ENCODE measurements at places on chromosomes 7 and 10.

- no peak for DNase-seq
Measured at GRCh38 chr7:37446371-37446770, 2.3 kb downstream of the ELMO1 start.

GRCh38 chr10:86415116-86415515 lies 48.5 kb upstream of the GRID1 start:
- DNase-seq = no peak

GRCh38 chr7:6438427-6438826 lies 9.3 kb downstream of the DAGLB start:
- no peak for DNase-seq

DNA sequence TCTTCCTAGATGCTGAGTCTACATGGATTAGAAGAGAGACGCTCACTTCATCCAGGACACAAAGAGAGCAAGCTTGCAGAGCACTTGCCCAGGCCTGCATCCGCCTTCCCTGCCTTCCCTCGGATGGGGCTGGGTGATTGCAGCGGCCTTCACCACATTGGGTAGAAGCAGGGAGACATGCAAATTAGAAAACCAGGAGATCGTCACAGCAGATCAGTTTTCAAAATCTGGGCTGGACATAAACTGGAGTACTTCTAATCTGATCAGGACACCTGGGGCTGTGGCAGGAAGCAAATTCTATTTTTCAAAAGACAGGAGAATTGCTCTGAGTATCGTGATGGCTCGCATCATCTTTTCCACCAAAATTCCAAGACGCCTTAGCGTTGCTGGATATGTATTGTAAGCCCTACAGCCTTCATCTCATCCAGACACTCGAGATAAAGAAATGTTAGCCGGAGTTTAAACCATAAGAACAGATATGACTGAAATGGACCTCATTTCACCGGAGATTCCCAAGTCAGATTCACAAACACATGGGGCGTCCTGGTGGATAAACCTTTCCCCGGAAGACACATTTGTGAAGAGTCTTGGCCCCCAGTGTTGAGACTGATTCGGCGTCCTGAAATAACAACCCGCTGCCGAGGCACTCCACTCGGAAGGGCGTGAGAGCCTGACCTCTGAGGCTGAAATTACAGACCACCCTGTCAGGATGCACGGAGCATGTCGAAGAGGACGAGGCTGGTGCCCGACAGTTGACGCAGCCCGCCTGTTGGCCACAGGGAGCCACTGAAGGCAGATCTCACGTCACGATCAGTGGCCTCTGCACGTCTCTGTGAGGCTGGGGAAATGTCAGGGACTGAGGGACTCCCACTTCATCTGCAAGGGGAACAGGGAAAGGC lies 91.2 kb upstream of the PARD3 start:
- DNase-seq = no peak

DNA sequence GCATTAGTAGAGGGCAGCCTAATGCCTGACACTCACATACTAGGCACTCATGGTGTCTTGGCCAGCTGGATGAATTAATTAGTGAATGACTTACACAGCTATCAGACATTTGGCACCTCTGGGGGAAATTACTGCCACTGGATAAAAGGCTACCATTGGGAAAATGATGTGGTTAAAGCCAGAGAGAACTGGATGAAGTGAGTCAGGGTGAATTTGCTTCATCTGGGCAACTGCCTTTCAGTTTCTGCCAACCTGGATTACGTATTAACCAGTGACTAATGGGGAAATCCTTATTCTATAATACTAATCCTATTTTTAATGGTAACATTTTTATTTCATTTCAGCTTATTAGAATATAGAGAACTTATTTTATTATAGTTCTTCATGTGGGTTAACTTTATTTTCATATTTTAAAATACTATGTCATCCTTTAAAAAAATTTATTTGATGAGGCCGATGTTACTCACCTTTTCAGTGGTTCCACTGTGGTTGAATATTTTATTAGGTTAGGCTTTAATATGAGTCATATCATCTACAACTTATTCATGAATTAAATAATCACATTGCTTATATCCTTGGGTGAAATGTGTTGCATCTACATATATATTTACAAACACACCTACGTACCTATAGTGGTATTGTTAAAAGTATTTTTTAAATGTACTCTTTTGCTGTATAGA lies 85.6 kb upstream of the CAPZA2 start:
- peak; percentile 40 for DNase-seq

GRCh38 chr7:458511-459245 lies 61.0 kb downstream of the PDGFA start:
- no peak for DNase-seq

DNA sequence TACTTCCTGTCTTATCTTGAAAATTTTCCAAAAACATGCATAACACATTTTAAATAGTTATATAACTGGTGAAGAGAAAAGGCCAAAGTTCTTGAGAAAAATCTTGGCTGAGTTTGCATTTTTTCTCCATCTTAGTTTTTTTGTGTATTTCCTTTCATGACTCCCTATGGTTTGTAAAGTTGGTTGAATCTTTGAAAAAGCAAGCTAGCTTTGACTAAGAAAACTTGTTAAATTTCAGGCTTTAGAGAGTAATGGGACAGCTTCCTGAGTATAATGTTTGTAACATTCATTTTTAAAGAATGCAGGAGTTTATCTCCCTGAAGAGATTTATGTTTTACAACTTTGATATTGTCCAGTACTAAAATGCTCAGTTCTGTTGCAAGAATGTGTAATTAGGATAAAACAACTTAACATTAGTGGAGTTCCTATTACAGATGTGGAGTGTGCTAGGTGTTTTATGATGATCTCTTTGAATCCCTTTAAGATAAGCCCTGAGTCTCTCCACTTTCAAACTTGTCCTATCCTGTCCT lies 11.1 kb upstream of the HERPUD2 start:
- DNase-seq = no peak

GRCh38 chr10:17923728-17924127 lies 28.0 kb upstream of the SLC39A12 start:
- peak; percentile 80 for DNase-seq

DNA sequence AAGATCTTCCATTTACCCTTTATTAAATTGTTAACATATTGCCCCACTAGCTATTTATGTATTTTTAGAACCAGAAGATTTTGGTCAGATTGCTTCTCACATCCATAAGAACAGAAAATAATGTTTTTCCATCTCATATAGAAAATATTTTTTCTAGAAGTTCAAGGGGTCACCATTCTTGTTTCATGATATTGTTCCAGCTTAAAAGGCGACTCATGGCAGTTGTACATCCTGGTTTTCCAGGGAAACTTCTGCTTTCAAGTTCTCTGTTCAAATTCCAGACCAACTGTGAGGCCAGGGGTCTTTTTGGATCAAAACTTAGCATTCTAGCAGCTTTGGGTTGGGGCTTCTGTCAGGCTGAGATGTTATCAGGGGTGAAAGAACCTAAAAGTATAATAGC lies 84.4 kb downstream of the LRRC4 start:
- DNase-seq = no peak

- DNase-seq = peak; percentile 17
Measured at GRCh38 chr7:81725003-81725811, 44.6 kb downstream of the HGF start.

- DNase-seq = no peak
Measured at GRCh38 chr7:153190452-153190851, 430.9 kb downstream of the ACTR3B start.

- no peak for DNase-seq
Measured at GRCh38 chr10:99484626-99485581, 47.8 kb upstream of the NKX2-3 start.

- DNase-seq = no peak
Measured at GRCh38 chr7:80037689-80038088, 96.9 kb upstream of the GNAI1 start.

DNA sequence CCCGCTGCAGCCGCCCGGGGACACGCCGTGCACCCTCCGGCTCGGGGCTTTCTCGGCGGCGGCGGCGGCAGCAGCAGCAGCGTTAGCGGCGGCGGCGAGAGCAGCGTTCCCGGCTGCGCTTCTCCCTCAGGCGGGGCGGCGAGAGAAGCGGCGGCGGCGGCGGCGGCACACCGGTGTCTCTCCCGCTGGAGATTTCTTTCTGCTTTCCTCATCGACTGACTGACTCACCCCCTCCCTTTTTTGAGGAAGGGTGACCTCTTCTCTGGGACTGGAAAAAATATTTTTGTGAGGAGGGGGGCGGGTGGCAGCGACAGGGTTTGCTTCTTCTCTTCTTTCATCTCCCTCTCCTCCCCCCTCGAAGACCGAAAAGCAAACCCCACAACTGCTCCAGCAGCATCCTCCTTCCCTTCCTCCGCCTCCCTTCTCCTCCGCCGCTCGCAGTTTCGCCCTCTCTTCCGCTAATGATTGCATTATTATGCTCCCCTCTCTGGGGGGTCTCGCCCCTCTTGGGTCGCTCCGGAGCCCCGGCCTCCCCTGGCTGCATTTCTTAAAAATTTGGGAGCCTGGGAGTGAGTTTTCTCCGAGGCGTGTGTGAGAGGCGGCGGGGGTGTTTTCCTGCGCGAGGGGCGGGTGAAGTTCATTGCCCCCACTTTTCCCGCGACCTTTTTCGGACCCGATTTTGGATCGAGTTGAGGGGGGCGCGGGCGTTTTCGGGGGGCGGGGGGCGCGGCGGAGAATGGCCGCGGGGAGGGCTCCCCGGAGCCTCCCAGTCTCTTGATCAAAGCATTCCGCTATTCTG lies 411 bp downstream of the AUTS2 start:
- peak; percentile 57 for DNase-seq

DNA sequence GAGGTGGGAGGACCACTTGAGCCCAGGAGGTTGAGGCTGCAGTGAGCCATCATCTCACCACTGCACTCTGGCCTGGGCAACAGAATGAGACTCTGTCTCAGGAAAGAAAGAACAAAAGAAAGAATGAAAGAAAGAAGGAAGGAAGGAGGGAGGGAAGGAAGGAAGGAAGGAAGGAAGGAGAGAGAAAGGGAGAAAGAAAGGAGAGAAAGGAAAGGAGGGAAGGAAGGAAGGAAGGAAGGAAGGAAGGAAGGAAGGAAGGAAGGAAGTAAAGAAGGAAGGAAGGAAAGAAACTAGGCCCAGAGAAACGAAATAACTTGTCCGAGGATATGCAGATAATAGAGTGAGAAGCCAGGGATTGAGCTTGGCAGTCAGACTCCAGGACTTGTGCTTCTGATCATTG lies 102.1 kb downstream of the SKIDA1 start:
- DNase-seq = no peak

- DNase-seq = no peak
Measured at GRCh38 chr10:31374146-31374696, 55.2 kb downstream of the ZEB1 start.

DNA sequence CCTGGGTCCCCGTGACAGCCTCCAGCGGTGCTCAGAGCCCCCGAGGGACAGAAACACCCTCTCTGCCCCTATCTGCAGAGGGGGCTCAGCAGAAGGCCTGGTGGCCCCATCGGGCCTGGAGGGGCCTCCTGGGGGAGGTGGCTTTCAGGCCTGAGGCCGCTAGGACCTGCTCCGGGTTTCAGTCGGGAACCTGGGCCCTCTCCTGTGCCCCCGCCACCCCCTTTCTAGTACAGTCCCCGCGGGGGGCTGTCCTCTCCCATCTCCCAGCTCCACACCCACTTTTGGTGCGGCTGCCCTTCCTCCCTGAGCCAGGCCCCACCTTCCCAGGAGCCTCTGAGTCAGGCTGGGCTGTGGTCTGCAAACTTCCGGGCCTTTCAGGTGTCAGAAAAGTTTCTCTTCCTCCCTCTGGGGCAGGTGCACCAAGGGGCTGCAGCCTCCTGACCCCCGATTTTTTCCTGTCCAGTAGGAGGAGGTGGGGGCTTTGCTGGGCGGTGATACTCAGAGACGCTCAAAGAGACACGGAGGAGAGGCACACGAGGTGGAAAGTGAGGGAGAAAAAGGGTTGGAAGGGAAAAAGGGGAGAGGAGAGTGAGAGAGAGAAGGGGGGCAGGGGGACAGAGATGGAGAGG lies 692 bp downstream of the CARD11 start:
- DNase-seq = no peak

- peak; percentile 19 for DNase-seq
Measured at GRCh38 chr7:19899529-19899928, 126.1 kb upstream of the TMEM196 start.

GRCh38 chr7:129728875-129729467 lies 117.5 kb downstream of the NRF1 start:
- no peak for DNase-seq

GRCh38 chr7:57204411-57204811 lies 72.2 kb upstream of the ZNF479 start:
- DNase-seq = no peak

DNA sequence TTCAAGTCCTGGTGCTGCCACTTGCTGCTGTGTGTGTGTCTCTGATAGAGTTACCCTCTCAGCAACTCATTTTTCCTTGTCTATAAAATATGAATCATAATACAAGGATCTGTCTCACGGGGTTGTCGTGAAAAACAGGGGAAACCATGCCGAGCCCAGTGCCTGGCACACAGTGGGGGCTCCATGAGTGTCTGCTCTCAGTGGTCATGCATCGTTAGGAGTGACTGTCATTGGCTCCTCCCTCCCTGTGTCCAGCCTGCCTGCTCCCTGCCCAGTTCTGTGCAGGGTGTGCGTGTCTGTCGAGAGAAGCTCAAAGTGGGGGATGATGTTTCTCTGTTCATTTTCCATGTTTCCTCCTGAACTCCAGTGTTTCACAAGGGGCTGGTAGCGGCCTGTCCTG lies 83.6 kb upstream of the LRRC4 start:
- no peak for DNase-seq

DNA sequence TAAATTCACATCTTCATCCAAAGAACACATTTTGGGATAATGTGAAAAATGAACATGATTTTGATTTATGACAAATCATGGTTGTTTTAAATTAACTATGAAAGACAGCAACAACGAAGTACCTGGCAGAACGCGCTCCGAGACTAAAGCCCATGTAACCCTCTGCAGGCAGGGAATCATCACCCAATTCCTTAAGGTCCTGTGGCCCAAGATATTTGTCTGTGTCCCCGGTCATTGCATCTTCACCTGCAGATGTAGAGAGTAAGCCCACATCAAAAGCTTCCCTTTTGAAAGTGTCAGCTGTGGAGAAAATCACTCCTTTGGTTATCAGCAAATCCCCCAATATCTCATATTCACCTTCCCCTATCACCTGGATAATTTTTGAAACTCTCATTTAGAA lies 232.5 kb upstream of the CCDC6 start:
- no peak for DNase-seq

DNA sequence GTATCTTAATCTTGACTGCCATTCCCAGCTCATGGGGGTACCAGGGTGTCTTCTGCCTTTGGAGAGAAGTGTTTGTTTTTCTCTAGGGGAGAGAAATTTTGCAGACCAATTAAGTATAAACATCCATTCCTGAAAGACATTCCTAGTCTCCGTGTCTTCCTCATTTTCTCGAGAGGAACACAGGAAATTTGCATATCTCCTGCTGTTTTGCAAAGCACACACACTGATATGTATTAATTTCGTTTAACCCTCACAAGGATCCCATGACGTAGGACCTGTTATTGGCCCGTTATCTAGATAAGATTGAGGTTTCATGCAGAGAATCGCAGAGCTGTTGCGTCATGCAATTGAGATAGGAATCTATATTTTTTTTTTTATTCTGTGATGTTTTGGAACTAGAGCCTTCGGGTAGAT lies 944 bp downstream of the RHBDD2 start:
- no peak for DNase-seq

GRCh38 chr10:5959581-5960069 lies 17.7 kb downstream of the IL15RA start:
- DNase-seq = no peak

GRCh38 chr7:46007194-46007593 lies 86.1 kb upstream of the IGFBP3 start:
- DNase-seq = no peak

GRCh38 chr10:32953277-32953927 lies 4.6 kb downstream of the ITGB1 start:
- no peak for DNase-seq

GRCh38 chr10:78726171-78726570 lies 342.6 kb upstream of the ZMIZ1 start:
- no peak for DNase-seq

GRCh38 chr7:66557214-66558200 lies 71.2 kb upstream of the KCTD7 start:
- peak; percentile 84 for DNase-seq
